ENCODE measurements at places on chromosomes 1 and 21.
A peak's percentile ranks its signal among the peaks of the same experiment; 100 is the strongest.

- DNase-seq, result no peak
These were observed 43.1 kb upstream of the CCSAP start for GRCh38 chr1:229385853-229386456.

DNA sequence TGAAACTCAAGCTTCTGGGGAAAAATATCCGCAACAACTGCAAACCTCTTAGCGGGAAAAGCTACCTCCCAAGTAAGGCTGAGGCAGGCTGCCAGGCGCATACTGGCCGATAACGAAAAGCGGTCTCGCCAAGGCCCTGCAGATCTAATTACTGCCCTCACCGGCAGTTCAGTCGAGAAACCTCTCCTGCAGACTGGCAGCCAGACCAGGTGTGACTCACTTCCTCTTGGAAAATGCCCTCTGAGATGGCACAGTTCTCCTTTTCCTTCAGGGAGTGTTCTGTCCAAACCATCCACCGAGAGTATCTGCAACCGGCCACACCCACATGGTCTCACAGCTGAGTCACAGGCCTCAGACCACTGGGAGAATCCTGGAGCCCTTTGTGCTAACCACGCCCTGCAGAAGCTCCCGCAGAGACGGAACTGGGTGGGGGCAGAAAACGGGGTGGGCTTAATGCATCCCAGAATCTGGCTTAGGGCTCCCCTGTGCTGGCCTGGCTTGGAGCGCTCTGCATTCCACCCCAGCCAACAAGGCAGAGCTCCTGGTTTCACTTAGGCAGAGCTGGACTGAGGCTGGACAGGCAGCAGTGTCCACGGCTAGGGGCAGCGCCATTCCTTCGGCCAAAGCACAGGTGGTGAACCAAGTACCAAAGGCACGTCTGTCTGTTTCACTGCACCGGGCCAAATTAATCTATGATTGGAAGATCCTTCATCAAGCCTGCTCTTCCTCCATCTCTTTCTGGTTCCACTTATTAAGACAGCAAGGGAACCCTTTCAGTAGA is 1.2 kb downstream of the S100A10 start:
- peak; percentile 44 for DNase-seq

- DNase-seq, result no peak
These were observed 98.8 kb downstream of the RABGAP1L start for GRCh38 chr1:174258148-174258550.

GRCh38 chr1:53938136-53938830 is 7.2 kb downstream of the IFT25 start:
- no peak for DNase-seq

GRCh38 chr1:164240081-164240480 is 318.9 kb upstream of the PBX1 start:
- DNase-seq, result no peak

Measured in T-helper 22 cell (primary cell).